ENCODE measurements at places on chromosomes 4 and X.

- peak; percentile 61 for DNase-seq
Observed at GRCh38 chr4:41339812-41340809, 83.4 kb downstream of the UCHL1 start.

DNA sequence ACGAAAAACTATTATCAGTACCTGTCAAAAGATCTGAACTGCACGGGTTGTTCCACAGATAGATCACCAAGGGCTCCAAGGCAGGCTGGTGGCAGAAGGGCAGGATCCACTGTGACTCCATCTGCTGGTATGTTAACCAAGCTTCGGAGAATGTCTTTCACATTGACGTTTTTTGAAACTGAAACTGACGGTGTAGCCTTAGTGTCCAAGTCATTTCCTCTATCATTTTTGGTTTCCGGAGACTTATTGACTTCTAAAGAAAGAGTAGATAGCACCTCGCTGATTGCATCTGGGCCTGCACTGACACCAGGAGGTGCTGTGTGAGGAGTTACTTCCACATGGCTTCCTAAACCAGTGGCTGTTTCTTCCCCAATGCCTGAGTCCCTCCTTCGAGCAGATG lies 186.9 kb downstream of the LRBA start:
- DNase-seq, result no peak

- no peak for DNase-seq
Observed at GRCh38 chr4:2795300-2795892, 2.5 kb downstream of the SH3BP2 start.

DNA sequence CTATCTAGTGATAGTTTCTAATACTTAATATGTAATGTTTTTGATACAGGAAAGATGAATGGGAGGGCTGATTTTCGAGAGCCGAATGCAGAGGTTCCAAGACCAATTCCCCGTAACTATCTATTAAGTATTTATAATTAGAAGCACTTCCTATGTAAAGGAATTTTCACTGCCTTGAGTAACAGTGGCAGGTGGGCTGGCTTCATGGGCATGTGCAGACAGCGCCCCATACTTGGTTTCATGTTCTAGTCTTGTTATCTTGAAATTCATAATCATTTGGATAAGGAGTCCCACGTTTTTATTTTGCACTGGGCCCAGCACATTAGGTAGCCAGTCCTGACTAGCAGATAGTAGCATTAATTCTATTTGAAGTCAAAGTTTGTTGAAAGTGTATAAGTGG lies 1.7 kb downstream of the OCIAD1 start:
- no peak for DNase-seq

- DNase-seq, result no peak
Observed at GRCh38 chr4:158811216-158811540, 42.4 kb downstream of the FNIP2 start.

- no peak for DNase-seq
Observed at GRCh38 chr4:51830156-51830720, 12.7 kb upstream of the DCUN1D4 start.

DNA sequence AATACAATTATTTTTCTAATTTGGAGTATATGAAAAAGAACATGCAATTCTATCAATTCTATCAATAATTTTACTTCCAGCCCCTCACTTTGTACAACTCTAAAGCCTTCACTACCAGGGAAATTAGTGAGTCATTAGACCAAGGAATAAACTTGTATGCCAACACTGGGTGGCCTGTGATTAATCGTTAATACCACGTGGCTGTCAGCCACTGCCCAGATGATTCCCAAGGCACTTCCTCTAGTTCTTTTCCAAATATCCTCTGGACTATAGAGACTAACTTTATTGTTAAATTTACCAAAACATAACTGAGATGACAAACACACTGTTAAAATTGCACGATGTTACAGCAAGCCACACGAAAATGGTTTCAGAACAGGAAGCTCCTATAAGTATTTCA lies 45.7 kb downstream of the MID1 start:
- DNase-seq, result no peak

- no peak for DNase-seq
Observed at GRCh38 chrX:43581888-43582539, 74.1 kb upstream of the MAOA start.

- DNase-seq, result no peak
Observed at GRCh38 chr4:189215574-189215973, 725.1 kb upstream of the FRG1 start.

- no peak for DNase-seq
Observed at GRCh38 chr4:177147668-177148067, 162.0 kb upstream of the NEIL3 start.

GRCh38 chr4:38045289-38045988 lies 85.2 kb downstream of the PTTG2 start:
- DNase-seq, result no peak

- DNase-seq, result peak; percentile 74
Observed at GRCh38 chr4:10085828-10086505, 30.6 kb downstream of the WDR1 start.

- DNase-seq, result peak; percentile 80
Observed at GRCh38 chr4:145679520-145679919, 426 bp upstream of the C4orf51 start.

- no peak for DNase-seq
Observed at GRCh38 chr4:142406917-142407501, 439.1 kb downstream of the INPP4B start.

GRCh38 chr4:111435986-111436744 lies 709.1 kb upstream of the FAM241A start:
- DNase-seq, result no peak

GRCh38 chr4:25760048-25760447 lies 102.7 kb downstream of the SEL1L3 start:
- no peak for DNase-seq

Measured in choroid plexus epithelial cell (primary cell).